ENCODE measurements at places on chromosomes 2 and 18.

- no peak for DNase-seq
Measured at GRCh38 chr2:166627893-166628292, 133.8 kb upstream of the SCN7A start.

GRCh38 chr2:216345846-216346245 is 26.4 kb downstream of the MARCHF4 start:
- no peak for DNase-seq

GRCh38 chr2:205714058-205714776 is 31.9 kb downstream of the NRP2 start:
- DNase-seq: no peak

DNA sequence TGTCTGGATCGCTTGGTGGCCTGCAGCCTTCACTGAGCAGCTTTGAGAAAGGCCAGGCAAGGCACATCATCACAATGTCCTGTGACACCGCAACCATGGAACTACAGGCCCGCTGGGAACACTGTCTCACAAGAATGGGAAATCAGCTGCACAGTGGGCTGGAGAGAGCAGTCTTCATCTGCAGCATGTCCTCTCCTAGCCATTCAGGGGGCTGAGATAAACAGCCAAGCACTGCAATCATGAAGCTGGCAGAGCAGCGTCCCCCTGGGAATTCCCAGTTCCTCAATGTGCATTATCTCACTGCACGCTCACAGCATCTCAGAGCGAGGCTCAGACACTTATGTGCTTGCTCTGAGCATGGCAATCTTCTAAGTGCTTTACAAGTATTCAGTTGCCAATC is 1.9 kb downstream of the CMPK2 start:
- no peak for DNase-seq

GRCh38 chr2:50785816-50786215 is 246.1 kb downstream of the NRXN1 start:
- no peak for DNase-seq

DNA sequence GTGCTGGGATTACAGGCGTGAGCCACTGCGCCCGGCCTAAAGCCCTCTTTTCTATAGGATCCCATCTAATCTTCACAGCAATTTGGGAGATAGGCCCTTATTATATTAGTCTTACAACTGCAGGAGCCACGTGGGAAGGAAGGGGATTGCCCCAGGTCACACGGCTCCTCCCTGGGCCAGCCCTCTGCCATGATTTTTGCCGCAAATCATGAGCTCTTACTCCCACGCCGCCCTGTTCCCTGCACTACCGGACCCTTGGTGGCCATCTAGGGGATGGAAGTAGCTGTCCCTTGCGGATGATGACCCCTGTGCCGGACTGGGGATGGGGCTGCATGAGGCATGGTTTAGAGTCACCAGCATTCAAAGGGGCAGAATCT is 28.4 kb upstream of the PTMA start:
- DNase-seq: no peak

- DNase-seq: no peak
Measured at GRCh38 chr2:232385660-232386489, 7.3 kb downstream of the ALPP start.

GRCh38 chr2:110121592-110121991 is 6.0 kb upstream of the MALL start:
- no peak for DNase-seq

DNA sequence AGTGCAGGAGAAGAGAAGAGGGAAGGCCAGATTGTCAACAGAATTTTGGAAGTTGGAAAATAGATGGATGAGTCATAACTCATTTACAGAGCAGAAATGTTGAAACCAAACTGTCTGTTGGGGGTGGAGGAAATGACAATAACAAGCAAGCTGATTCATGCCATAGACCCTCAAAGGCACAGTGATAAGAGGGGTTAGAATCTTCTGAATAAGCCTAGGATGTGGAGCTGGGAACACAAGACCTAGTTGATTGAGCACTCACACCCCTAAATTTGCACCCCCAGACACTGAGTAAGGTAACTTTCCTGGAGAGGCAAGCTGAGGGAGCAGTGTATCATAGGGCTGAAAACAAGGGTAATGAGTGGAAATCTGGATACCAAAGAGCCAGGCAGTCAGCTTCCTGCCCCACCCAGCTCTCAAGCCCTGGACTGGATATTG is 141.4 kb downstream of the SCG2 start:
- no peak for DNase-seq

DNA sequence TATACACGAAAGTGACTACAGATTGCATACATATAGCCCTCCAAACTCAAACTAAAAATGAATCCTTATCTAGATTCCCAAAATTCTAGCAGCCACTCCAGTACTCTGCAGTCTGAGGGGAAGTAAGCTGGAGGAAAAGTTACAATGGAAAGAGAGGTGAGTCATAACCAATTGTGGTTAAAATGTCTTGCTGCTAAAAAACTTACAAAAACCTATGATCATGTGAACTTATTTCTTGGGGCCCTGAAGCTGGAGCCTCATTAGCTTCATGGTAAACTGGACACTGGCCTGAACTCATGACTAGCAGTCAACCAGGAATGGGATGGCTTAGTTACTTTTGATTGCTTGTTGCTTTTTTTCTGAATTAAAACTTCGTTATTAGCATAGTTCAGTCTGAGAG is 175.9 kb downstream of the SLC4A3 start:
- no peak for DNase-seq

DNA sequence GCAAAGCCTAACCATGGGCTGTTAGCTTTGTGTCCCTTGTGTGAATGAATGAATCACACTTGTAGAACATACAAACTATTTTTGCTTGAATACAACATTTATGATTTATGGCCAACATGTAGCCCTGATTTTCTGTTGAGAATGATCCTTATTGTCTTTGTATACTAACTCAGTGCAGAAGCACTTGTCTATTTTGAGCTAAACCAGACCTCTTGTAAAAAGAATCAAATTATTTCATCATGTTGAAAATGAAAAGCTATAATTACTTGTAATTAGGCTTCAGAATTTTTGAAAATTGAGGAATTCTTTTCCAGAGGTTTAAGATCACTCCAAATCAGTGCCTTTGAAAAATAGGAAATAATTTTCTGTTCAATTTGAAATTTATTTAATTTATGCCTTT is 85.9 kb downstream of the ZNF407 start:
- no peak for DNase-seq

Data from anterior cingulate cortex (tissue), 58 donors.